T-helper 1 cell (primary cell): ENCODE measurements at places on chromosomes 3 and 15.

DNA sequence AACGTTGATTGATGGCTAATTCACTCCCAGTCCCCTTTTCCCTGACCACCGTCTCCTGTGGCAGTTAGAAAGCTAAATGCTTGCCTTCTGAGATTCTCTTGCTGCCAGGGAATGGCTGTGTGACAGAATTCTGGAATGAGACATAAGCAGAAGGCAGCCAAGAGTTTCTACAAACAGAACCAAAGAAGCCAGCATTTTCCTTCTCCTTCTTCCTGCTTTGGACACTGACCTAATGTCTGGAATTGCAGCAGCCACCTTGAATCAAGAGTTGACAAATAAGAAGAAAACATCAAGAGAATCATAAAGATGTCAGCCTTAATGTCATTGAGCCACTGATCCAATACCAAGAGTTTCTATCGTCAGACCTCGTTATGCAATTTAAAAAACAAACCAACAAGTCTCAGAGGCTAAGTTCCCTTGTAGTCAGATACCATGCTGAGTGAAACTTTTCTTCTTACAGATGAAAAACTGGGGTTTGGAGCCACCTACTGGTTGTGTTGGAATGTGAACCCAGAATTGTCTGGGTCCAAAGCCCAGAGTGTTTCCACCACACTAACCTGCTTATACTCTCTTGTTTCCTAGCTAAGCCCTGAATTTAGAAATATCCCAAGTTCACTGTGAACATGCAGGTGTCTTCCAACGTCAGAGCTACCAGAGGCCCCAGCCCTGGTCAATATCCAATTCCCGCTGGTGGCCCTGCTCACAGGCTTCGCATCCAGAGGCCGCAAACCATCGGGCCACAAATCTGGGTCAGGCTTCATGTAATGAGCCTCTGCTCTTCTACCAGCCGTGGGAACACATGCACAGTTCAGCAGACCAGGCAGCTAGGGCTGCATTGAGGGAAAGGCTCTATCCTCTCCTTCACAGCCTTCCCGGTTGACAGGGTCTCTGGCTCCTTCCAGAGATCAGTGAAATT, 42.5 kb downstream of the MCF2L2 start:
- DNase-seq, result peak; percentile 21

GRCh38 chr3:12644331-12644937, 19.5 kb downstream of the RAF1 start:
- DNase-seq, result no peak

GRCh38 chr3:115388811-115389210, 234.5 kb upstream of the GAP43 start:
- DNase-seq, result no peak

- DNase-seq, result no peak
Observed at GRCh38 chr3:171822431-171823106, 12.3 kb upstream of the PLD1 start.

- DNase-seq, result no peak
Observed at GRCh38 chr3:175093748-175094147, 234.6 kb downstream of the NAALADL2 start.
